ENCODE measurements at places on chromosomes 16 and 17.

DNA sequence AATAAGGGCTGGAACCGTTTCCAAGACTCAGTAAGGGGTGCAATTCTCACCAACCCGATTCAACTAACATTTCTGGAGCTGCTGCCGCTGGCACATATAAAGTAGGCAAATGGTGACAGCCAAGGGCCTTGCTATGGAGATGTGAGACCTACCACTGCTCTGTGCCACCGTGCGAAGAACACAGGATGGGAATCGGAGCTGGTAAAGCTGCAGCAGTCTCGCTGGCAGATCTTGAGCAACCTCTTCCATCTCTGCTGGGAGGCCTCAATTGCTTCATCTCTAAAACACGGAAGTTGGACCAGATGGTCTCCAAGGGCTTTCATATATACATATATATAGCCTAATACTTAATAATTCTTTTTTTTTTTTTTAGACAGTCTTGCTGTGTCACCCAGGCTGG lies 128.9 kb upstream of the RCVRN start:
- DNase-seq = no peak

DNA sequence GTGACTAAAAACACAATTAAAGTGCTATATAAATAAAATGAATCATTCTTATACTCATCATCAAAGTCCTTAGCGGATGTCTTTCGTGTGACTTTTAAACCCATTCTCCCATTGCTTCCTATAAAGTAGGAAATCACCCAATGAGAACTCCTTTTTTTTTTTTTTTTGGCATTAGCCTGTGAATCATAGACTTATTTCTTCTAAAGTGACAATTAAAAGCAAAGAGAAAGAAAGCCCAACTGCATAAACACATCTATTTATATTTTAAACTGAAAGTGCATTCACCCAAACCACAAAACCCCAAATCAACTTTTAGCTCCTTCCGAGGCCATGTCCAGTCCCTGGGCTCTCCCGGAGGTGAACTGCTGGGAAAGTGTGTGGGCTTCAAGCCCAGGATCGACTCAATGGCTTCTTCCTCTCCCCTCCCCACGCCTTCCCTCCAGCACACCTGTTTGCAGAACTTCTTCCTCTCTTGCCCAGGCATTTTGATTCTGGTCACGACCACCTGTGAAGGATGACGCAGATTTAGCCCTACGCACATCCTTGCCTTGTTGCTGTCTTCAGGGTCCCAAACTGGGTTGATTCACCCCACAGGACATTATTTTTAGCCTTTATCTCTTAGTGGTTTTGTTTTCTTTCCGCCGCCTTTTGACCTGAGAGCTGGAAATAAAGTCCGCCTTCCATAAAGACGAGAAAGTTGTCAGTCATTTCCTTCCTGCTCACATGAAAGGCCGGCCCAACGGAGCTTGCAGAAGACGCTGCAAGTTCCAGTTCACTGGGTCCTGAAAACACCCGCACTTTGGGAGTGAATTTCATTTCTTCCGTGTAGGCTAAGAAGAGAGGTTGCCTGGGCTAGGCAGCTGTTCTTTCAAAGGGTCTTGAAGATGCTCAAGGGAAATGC lies 166.8 kb downstream of the MAP2K6 start:
- no peak for DNase-seq

GRCh38 chr16:54986409-54986808 lies 55.7 kb downstream of the IRX5 start:
- no peak for DNase-seq

DNA sequence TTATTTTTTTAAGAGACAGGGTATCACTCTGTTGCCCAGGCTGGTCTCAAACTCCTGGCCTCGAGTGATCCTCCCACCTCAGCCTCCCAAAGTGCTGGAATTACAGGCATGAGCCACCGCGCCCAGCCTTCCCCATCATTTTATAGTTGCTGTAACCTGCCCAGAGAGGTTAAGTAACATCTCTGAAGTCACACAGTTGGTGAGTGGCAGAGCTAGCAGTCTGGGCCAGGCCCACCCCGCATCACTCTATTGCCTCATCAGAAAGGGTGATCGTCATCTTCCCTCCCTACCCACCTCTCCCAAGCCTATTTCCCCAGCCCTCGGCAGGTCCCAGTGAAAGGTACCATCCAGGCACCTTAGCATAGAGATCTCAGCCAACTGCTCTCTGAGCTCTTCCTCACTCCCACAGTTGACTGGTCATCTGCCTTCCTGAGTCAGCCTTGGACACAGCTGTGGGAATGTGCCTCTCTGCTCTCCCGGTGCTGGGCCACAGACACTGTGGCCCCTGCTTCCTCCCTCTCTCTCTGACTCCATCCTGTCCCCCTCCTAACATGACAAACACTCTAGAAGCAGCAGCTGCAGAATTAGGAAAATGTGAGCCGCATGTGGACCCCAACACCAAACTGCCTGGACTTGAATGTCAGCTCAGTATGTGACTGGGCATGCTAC lies 57.1 kb downstream of the SCNN1B start:
- no peak for DNase-seq

DNA sequence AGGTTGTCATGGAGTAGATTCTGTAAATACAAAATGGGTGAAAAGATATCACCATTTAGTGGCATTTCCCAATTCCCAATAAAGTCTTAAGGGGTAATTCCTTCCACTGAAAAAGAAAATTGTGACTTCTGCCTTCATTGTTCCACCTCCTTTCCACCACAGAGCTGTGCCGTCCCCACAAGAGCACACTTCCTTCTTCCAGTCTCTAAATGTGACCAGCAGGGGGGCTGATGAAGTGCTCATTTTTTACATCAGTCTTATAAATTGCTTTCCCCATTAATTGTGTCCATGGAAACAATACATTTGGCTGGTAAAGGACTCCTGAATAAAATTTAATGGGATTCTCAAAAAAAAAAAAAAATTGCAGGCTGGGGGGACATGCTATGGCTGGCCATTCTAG lies 260.8 kb upstream of the PSMD7 start:
- no peak for DNase-seq

- DNase-seq = no peak
Observed at GRCh38 chr16:86198206-86199118, 299.5 kb downstream of the IRF8 start.

- DNase-seq = no peak
Observed at GRCh38 chr17:74185571-74186185, 17.8 kb upstream of the RPL38 start.

DNA sequence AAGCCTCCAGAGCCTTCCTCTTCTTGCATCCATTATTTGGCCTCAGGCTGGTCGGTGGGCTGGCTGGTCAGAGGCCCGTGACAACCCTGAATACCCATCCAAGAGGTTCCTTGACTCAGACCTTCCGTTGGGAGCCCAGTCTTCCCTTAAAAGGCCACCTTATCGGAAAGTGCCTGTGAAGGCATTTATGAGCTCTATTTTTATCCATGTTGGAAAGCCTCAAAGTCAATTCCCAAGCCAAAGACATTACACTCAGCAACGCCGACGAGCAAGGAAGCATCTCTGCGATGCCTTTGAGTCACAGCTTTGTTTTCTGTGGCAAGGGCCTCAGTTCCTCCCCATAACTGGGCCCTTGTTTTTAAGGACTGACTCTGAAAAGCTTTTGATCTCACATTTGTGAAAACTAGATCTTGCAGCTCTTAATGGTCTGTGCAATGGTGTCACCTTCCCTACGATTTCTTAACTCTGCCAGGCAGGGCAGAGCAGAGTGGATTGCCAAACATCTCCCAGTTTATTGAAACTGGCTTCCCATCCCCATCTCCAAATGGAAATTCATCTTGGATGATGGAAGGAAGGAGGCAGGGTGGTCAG lies 13.3 kb upstream of the SPOP start:
- no peak for DNase-seq

- DNase-seq = no peak
Observed at GRCh38 chr17:18270046-18270931, 9.8 kb downstream of the MIEF2 start.

GRCh38 chr16:60310846-60311445 lies 1576.8 kb upstream of the GOT2 start:
- no peak for DNase-seq

DNA sequence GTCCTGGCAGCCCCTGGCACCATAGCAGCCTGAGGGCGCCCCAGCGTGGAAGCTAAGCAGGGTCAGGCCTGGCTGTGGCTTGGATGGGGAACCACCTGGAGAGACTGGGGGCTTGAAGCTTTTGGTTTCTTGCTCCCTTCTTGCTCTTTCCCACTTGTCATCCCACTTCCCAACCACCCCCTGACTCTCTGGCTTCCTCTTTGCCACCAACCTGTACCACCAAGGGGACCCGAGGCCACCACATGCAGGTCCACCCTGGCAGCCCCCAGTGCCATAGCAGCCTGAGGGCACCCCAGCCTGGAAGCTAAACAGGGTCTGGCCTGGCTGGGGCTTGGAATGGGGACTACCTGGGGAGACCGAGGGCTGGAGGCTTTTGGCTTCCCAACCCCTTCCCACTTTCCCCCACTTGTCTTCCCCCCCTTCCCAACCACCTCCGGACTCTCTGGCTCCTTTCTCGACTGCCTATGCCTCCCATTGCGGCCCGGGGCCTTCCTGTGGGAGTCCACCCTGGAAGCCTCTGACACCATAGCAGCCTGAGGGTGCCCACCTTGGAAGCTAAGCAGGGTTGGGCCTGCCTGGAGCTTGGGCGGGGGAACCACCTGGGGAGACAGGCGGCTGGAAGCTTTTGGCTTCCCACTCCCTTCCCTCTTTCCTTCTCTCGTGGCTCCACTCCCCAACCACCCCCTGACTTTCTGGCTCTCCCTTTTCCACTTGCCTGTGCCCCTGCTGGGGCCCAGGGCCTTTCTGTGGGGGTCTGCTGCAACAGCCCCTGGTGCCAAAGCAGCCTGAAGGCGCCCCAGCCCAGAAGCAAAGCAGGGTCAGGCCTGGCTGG lies 2294.4 kb downstream of the TP53TG3F start:
- no peak for DNase-seq

DNA sequence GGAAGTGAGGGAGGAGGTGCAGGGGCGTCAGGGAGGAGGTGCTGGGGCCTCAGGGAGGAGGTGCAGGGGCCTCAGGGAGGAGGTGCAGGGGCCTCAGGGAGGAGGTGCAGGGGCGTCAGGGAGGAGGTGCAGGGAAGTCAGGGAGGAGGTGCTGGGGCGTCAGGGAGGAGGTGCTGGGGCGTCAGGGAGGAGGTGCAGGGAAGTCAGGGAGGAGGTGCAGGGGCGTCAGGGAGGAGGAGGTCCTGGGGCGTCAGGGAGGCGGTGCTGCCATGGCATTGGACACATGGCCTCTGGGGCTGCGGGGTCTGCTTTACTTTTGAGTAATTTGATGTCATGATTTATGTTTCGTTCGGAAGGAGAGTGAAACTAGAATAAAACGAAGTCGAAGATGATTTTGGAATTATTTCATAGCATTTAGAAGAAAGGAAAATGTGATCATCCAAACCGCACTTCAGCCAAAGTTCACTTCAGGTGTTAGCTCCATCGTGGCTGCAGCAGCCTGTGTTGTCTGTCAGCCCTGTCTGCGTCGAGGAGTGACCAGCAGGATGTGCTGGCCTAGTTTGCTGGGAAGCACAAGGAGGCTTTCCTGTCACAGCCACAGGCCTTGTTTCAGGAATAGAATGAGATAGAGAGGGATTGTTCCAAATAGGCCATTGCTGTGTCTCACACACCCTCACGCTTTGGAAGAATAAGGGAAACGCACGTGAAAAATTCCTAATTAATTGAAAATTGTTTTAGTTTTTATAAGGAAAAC lies 42.8 kb downstream of the RAB11FIP3 start:
- no peak for DNase-seq

DNA sequence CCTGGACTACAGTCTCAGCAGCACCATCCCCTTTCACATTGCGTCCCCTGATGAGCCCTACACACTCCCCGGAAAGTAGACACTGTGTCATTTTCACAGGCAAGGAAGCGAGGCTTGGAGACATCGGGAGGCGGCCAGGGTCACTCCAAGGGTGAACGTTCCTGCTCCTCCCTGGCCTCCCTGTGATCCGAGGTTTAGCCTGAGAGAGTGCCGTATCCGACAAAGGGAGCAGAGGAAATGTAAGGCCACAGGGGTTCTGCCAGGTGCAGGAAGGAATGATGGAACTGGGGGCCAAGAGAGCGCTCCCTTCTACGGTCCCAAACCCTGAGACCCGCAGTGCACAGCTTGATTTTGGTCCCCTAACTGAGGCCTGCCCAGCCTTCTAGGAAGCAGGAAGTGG lies 8.0 kb upstream of the PIK3R6 start:
- no peak for DNase-seq

DNA sequence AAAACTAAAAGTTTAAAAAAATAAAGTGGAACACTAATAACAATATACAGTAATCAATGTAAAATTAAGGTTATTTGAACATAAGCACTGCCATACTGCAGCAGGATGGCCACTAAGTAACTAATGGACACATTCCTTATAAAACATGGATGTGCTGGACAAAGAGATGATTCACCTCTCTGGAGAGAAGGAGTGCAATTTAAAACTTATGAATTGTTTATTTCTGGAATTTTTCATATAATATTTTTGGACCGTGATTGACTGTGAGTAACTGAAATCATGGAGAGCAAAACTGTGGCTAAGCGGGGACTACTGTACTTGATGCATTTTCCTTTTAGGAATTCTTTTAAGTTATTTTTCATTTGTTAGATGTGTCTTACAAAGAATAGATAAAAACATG lies 21.8 kb downstream of the CBFB start:
- DNase-seq = no peak
